Suprapubic skin (tissue), 4 donors: ENCODE measurements at places on chromosomes 2 and 18. TPM values are rescaled to one million over a fixed set of nuclear protein-coding genes. Genes with fewer than 3 reads are reported as not detected.

DNA sequence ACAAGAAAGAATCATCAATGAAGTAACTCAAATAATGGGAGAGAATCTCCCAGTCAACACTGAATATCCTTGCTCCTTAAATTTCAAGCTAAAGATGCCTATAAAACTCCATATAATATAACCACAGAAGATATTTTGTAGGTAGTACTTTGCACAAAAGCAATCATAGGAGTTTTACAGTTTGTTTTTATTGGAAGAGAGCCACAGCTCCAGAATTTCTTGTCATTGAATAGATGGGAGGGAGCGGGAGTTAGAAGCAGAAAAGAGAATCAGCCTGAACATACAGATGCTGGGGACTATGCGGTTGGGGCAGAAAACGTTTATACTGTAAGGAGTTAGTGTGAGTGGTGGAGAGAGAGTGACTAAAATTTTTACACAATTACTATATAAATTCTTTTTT is 18.3 kb upstream of the SMAD4 start:
- DNase-seq, result no peak

DNA sequence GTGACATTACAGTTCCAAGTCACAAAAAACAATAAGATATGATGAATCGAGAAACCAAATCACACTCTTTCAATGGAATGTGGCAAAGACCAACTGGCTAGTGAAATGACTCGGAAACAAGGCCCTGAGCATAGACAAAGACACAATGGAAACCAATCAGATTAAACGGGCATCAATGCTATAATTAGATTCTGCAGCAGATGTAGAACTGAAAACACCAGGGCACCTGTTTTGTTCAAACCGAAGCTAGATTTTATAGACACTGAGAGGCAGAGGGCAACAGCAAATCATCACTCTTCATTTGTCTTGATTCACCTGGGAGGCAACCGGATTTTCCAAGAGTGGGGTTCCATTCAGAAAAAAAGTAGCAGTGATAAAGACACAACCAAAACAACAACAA is 92.8 kb upstream of the BARD1 start:
- no peak for DNase-seq

GRCh38 chr18:53749766-53750165 is 474.7 kb downstream of the MBD2 start:
- DNase-seq, result no peak

GRCh38 chr2:42163444-42164045 is 5.6 kb upstream of the EML4 start:
- no peak for DNase-seq

- DNase-seq, result no peak
These were observed 83.1 kb downstream of the COL3A1 start for GRCh38 chr2:189057316-189057715.

GRCh38 chr2:239253264-239253663 is 147.6 kb downstream of the HDAC4 start:
- DNase-seq, result no peak

The MROH2A gene
- not detected for total RNA-seq

The GCG gene
- not detected for total RNA-seq
